Fibroblast of skin of left quadriceps (primary cell): ENCODE measurements at places on chromosomes 6 and 20.
A peak's percentile ranks its signal among the peaks of the same experiment; 100 is the strongest.

GRCh38 chr6:82365016-82365795 is 1.6 kb downstream of the TPBG start:
- no peak for DNase-seq

GRCh38 chr6:160106701-160107100 is 14.9 kb upstream of the SLC22A1 start:
- no peak for DNase-seq

- DNase-seq: no peak
Measured at GRCh38 chr6:138923561-138923960, 64.5 kb downstream of the REPS1 start.

DNA sequence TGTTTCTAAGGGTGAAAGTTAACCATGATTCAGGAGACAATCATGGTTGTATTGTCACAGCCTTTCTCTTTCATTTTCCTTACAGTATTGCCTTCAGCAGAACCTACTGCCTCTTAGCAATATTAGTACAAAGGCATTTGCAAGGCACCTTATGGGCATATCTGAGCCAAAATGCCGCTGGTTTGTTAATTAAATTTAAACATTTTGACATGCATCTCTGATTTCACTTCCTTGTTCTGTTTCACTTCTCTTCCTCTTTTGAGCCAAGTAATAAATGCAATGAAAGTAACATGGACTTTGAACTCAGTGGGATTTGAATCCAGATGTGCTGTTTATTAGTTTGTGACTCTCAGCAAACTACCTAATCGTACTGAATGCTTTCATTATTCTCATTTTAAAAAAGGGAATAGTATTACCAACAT is 467.4 kb upstream of the CITED2 start:
- DNase-seq: no peak

DNA sequence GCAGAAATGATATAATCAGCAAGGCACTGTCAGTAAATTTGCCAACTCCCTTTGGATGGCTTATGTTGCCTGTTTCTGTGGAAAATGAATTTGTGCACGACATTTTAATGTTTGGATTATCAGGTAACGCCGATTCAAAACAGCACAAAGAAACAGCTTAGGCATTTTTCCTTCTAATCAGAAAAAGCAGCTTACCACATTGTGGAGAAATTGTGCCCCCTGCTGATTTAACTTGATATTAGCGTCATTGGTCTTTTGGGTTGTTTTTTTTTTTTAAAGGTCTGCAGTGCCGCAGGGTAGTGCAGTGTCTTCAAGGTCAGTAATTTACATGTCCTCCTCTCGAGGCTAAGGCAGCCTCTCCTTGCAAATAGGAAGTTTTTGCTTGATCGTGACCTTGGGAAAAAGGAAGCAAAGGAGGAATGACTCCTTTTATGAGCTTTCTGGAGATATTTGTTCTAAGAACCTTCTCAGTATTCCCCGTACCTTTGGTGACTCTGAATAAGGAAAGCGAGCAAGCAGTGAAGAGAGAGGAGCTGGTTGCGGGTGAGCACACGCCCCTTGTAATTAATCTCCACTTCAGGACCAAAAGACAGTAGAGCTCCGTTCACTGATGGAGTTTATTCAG is 79.1 kb downstream of the ELOVL4 start:
- peak; percentile 52 for DNase-seq

GRCh38 chr6:34650823-34651222 is 45.7 kb downstream of the ILRUN start:
- no peak for DNase-seq

- DNase-seq: no peak
Measured at GRCh38 chr20:58808271-58809046, 42.2 kb downstream of the GNAS-AS1 start.

DNA sequence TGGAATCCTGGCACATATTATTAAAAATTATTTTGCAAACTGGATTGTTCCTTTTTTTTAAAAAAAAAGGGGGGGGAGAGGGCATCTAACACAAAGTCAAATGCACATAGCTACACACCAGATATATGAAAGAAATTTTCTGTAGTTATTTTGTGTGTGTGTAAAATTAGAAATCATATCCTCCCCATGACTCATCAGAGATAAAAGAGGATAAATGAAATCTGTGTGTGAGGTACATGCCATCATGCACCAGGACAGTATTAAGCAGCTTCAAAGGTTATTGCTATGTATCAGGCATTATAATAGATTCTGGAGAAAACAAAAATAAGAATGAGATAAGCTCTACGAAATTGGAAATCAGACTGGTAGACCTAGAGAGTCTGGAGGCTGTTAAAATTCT is 5.2 kb downstream of the BTBD9 start:
- DNase-seq: no peak

- DNase-seq: no peak
Measured at GRCh38 chr20:19828232-19828631, 70.2 kb downstream of the RIN2 start.

DNA sequence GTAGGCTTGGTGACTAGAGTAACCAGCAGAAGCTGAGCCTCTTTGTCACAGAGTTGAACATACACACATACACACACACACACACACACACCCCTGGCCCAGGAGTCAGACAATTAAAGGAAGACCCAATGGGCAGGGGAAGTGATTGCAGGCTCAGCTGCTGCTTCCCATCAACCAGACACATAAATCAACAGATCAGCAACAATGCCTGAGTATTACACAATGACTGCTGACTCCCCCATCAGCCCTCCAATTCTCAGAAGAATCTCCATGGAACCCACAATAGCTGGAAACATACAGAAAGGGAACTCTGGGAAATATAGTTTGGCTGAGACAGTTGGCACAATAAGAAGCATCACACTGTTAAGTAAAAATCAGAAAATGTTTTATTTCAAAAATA is 270.4 kb upstream of the PLCB4 start:
- peak; percentile 40 for DNase-seq

DNA sequence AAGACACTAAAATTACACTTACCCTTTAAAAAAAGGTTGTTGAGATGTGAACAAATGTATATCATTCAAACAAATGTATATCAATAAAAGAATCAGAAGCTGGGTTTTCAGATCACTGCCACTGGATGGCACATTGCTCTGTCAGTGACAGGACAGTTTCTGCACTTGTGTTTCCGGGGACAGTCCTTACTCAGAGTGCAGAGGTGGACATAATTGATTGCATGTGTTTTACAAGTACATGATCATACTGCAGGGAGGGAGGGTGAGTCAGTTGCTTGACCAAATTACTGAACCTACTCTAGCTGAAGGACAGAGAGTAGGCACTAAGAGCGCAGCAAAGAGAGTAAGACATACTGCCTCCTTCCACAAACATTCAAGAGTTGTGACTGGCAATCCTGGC is 302.3 kb downstream of the TENT5A start:
- DNase-seq: peak; percentile 20

GRCh38 chr20:55200317-55200716 is 724.9 kb downstream of the DOK5 start:
- DNase-seq: no peak

GRCh38 chr6:135170238-135170637 is 10.9 kb upstream of the MYB start:
- DNase-seq: no peak
